NCI-H774 (cell line): ENCODE measurements at places on chromosomes 2 and 18.

DNA sequence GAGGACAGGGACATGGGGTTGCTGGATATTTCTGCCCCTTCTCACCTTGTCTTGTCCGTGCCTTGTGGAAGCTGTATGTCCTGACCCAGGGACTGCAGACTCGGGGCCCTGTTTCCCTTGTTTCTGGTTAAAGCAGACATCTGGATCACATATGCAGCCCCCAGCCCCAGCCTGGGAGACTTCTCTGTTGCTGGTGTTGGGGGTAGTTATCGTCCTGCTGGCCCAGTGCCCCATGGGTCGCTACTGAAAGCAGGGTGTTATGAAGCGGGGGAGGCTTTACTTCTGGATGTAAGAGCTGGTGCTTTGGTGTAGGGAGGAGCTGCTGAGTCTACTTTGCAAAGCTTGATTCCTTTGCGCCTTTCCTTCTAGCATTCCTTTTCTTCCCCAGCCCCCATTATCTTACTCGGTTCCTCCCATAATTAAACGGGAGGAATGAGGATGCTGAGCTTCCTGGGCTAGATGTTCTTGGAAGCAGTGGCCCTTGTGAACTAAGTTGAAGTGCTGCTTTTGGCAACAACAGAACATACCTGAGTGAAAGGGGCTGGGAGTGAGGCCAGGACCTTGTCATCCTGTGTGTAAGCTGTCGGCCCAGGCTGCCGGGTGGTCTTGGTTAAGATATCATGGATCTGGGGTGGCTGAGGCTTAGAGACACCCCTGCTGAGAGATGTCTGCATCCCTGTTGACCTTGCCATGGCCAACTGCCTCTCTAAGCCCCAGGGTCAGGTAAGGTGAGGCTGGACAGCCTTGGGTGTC, 3.4 kb downstream of the TET3 start:
- no peak for DNase-seq

- no peak for DNase-seq
These were observed 106.7 kb downstream of the DTNB start for GRCh38 chr2:25566694-25567093.

- DNase-seq = no peak
These were observed 194.8 kb downstream of the ZEB2 start for GRCh38 chr2:144325086-144325485.

DNA sequence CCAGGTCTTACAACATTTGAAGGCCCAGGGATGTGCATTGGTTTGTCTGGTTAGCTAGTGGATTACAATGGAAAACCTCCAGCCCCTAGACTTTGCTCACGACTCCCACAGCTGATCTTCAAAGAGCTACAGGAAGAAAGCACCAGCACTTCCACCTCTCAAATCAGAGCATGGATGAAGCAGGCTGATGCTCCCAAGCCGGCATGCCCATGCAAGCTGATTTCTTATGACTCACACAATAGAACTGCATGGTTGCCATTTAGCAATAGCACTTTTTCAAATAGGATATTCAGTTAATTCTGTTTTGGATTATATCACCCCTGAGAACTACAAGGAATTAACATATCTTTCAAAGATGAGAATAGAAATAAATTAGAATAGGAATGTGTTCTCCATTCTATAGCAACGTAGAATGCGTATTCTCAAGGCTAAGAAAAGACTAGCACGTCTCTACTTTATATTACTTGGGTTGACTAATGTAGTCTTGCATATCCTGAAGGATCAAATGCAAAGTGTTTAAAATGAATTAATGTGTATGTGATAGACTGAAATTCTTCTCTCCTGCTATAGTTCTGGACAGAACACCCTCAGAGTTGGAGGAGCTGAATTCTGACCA, 292.4 kb downstream of the TRIB2 start:
- DNase-seq = no peak

DNA sequence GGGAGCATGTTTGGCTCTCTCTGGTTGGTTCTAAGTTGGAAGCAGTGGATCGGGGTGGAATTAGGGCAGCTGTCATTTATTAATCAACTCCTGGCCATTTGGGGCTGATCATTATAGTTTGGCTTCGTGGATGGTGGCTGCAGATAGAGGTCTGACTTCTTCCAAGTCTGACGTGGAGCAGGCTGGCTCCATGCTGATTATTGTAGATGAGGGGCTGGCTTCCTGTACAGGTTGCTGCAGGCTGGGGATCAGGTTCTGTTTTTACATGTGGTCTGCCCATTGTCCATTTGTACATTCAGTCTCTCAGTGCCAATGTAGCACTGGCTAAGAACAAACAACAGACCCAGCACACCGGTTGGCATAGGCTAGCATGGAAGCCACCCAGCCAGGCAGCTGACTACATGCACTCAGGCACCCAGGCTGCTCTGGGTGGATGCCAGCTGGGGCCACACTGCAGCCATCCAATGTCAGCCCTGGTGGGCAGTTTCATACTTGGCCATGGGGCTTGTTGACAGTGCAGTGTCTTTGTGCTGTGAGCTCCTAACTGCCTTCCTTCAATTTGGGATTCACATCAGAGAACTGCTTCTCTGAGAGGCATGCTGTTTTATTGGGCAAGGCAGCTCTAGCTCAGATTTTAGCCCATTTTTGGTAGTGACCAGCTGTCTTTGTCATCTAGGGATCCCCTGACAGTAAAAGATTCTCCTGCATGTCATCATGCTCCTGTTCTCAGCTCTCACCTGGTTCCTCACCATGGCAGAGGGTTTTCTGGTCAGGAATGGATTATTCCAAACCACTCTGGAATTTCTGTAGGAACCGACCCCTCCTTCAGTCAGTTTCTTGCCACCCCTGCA, 25.4 kb downstream of the NPAS2 start:
- no peak for DNase-seq

DNA sequence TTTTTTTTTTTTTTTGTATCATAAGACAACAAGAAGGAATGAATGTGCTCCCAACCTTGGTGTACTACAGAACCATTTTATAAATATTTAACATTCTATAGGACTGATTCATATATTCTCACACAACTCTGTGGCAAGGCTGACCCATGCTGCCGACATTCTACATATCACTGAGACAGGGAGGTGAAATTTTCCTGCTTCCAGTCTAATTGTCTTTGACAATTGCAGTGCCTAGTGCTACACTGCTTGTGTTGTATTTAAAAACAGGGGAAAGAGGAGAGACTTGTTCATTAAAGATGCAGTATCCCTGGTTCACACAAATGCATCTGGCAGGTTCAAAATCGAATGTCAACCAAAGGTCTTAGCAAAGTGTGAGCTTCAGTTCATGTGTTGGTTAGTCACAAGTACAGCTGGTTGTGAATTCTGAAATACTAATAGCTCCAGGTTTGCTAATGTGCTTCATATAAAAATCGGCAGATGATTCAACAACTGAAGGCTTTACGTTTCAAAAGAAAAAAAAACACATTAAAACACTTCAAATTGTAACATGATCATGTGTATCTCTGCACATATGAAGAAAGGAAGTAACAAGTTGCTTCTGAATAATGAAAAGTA, 130.8 kb downstream of the FIGN start:
- no peak for DNase-seq

DNA sequence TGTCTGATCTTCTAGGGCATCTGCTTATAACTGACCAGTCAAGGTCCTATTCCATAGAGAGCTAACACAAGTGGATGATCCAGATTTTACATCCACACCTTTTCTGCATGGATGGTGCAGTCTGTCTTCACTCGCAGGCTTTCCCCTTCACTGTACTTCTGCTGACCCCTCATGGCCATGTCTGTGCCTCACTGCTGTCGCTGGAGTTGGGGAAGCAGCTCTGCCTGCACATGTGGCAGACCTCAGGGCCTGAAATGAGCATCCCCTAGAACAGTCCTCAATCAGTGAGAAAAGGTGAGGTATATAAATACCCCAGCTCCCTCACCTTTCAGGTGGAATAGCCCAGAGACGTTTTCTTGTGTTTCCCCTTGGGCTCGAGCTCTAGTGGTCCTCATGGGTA, 233.8 kb downstream of the ANKRD36B start:
- DNase-seq = no peak

DNA sequence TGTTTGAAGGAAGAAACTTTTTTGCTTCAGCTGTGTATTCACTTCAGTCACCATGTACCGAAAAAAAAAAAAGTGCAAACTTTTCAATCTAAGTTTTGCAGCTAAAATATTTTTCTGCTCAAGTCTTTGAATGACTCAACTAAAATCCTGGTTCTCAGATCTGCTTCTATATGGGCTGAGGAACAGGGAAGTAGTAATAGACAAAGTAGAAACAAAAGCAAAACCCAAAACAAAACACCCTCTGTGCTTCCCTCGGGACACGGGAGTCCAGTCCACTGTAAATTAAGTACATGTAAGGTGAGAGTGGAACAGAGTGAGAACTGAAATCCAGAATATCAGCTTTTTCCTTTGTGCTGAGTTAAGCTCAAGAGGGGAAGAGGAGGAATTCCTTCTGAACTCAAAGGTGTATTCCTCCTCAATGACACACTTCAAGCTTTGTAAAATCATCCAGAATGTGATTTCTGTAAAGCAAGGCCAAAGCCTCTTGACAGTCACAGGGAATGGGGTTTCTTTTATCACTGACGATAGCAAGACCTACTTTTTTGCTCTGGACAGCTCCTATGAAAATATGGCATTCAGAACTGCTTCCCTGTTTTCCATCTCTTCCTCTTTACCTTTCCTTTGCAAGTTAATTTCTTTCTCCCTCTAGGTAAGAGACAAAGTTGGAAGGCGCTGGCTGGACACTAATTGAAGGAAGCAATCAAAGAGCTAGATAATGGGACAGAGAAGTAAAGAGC, 433.5 kb upstream of the MMADHC start:
- no peak for DNase-seq

- no peak for DNase-seq
These were observed 200.5 kb downstream of the GRB14 start for GRCh38 chr2:164420787-164421186.

DNA sequence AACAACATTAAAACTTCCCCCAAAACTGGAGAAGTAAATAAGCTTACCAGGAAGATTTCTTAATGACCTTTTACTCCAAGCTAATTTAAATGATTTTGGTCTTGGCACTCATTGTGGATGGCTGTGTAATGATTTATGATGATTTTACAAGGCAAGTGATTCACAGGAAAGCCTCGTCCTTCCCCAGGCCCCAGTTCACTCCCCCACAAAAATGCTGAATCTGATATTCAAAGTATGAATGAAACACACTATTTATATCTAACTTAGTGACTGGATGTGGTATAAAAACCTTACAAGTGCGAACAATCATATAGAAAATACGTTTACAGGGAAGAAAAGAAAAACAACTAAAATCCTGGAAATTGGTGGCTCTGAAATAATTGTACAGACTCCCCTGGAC, 49.8 kb downstream of the ZNF516 start:
- no peak for DNase-seq
